ENCODE measurements at places on chromosomes 11 and 22. TPM values are rescaled to one million over a fixed set of nuclear protein-coding genes. Genes with fewer than 3 reads are reported as not detected.

SPTBN2 gene
- 9.2 TPM for total RNA-seq

LUZP2 gene
- total RNA-seq, result 0.08 TPM

C11orf97 gene
- total RNA-seq, result not detected

F2 gene
- total RNA-seq, result not detected

CLMP gene
- total RNA-seq, result 47.2 TPM

USP28 gene
- total RNA-seq, result 23.4 TPM

GDPD4 gene
- not detected for total RNA-seq

PKP3 gene
- 0.12 TPM for total RNA-seq

PTPN5 gene
- total RNA-seq, result not detected

C22orf31 gene
- total RNA-seq, result not detected

FOLR3 gene
- total RNA-seq, result 5.5 TPM

LMNTD2 gene
- 0.45 TPM for total RNA-seq

TSSK2 gene
- total RNA-seq, result under 0.01 TPM

MUC5AC gene
- not detected for total RNA-seq

ATG13 gene
- 82.1 TPM for total RNA-seq

LRP4 gene
- total RNA-seq, result 8.6 TPM

TSPAN32 gene
- total RNA-seq, result 0.12 TPM

FDX1 gene
- total RNA-seq, result 8.5 TPM

EHF gene
- 0.23 TPM for total RNA-seq

EI24 gene
- 98.1 TPM for total RNA-seq

ME3 gene
- total RNA-seq, result 55.0 TPM

OVCH2 gene
- total RNA-seq, result not detected

TTC28 gene
- 11.5 TPM for total RNA-seq

APOBEC3G gene
- 9.1 TPM for total RNA-seq

APLNR gene
- 0.35 TPM for total RNA-seq

SYT7 gene
- 0.53 TPM for total RNA-seq

TUB gene
- 12.6 TPM for total RNA-seq

BTG4 gene
- not detected for total RNA-seq

CASP5 gene
- not detected for total RNA-seq

Measured in smooth muscle cell of the coronary artery (primary cell).